ENCODE measurements at places on chromosomes 16 and 17.

- no peak for DNase-seq
Measured at GRCh38 chr17:32445497-32445896, 1.2 kb downstream of the PSMD11 start.

GRCh38 chr16:11144122-11144521 lies 111.9 kb downstream of the SOCS1 start:
- no peak for DNase-seq

DNA sequence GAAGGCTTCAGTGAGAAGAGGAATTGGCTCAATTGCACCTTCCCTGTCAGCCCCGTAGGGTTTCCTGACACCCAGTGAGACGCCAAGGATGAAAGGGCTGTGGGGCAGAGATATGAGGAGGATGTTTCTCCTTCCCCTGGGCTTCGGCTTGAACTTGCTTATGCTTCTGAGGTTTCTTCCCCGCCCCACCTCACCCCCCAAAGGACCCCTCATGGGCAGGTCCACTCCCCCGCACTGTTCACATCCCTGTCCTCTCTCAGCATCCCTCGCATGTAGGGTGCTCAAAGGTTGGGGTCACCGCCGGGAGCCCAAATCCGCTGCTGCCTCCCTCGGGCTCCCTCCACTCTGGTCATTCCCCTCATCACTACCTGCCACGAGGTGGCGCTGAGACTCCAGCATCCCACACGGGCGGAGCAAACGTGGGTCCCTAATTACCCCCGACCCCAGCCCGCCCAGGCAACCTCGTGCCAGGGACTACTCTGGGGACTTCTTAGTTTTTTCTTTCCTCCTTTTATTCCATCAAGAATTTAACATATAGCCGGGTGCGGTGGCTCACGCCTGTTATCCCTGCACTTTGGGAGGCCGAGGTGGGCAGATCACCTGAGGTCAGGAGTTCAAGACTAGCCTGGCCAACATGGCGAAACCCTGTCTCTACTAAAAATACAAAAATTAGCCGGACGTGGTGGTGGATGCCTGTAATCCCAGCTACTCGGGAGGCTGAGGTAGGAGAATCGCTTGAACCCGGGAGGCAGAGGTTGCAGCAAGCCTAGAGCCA lies 3.3 kb upstream of the TRARG1 start:
- peak; percentile 57 for DNase-seq

GRCh38 chr17:7110617-7111306 lies 3.9 kb downstream of the ASGR2 start:
- no peak for DNase-seq

GRCh38 chr16:79647586-79647985 lies 47.0 kb upstream of the MAF start:
- DNase-seq = no peak

GRCh38 chr17:4189280-4189679 lies 46.3 kb downstream of the CYB5D2 start:
- DNase-seq = no peak

DNA sequence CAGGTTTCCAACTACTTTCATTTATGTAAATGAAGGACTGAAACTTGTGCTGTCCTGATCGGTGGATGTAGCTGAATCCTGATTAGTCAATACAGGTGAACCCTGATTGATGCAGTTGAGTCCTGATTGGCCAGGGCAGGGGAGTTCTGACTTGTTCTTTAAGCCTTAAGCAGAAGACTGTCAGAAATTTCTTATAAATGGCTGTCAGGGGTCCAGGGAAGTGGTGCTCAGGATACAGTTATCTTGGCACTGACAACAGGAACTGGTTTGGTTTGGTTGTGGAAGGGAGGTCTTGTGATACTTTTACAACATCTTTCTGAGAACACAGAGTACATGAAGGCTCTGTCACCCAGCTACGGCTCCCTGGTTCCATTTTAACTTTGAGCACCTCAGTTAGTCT lies 132.1 kb downstream of the KCNJ12 start:
- no peak for DNase-seq

- DNase-seq = no peak
Measured at GRCh38 chr17:39231591-39232551, 6.1 kb upstream of the STAC2 start.

Data from LoVo (cell line).